Effector memory CD4-positive, alpha-beta T cell (primary cell): ENCODE measurements at places on chromosomes 3 and 15.

DNA sequence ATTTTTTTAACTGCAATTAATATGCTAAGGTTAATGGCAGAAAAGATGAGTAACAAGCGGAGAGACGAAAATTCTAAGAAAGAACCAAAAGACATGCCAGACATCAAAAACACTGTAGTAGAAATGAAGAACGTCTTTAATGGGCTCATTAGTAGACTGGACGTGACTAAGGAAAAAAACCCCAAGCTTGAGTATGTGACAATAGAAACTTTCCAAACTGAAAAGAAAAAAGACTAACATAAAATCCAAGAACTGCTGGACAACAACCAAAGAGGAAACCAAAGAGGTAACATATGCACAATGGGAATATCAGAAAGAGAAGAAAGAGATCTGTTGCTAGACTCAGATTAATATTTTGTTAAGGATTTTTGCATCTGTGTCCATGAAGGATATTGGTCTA lies 94.6 kb upstream of the SETMAR start:
- DNase-seq = no peak

DNA sequence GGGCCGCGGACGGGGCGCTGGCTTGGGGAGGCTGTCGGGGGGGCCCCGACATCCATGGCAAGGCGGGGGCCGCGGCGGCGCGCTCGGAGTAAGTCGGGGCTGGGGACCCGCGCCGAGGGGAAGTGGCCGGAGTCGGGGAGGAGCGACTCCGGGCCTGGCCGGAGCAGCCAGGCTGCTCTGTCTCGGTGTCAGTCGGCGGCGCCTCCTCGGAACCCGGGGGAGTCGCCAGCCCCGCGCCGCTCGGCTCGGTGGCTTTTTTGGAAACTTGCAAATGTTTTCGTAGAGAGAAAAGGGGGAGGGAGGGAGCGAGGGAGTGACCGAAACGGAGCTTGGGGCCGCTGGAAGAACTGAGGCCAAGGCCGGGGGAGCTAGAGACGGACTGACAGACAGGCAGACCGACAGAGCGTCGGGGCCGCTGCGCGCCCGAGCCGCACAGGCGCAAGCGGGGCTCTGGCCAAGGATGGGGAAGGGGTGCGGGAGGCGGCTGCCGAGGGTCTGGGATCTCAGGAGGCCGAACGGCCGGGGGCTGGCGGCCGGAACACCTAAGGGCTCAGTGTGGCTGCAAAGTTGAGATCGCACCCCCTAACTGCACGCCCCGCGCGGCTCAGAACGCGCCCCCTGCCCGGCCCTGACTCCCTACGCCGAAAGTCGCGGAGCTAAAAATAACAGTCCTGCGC lies 5.0 kb downstream of the PTH1R start:
- no peak for DNase-seq

- DNase-seq = no peak
These were observed 268.0 kb downstream of the LPP start for GRCh38 chr3:188421836-188422540.

- DNase-seq = no peak
These were observed 49.4 kb upstream of the HES1 start for GRCh38 chr3:194086388-194087075.

- DNase-seq = no peak
These were observed 314.2 kb upstream of the RARB start for GRCh38 chr3:25113891-25114290.

DNA sequence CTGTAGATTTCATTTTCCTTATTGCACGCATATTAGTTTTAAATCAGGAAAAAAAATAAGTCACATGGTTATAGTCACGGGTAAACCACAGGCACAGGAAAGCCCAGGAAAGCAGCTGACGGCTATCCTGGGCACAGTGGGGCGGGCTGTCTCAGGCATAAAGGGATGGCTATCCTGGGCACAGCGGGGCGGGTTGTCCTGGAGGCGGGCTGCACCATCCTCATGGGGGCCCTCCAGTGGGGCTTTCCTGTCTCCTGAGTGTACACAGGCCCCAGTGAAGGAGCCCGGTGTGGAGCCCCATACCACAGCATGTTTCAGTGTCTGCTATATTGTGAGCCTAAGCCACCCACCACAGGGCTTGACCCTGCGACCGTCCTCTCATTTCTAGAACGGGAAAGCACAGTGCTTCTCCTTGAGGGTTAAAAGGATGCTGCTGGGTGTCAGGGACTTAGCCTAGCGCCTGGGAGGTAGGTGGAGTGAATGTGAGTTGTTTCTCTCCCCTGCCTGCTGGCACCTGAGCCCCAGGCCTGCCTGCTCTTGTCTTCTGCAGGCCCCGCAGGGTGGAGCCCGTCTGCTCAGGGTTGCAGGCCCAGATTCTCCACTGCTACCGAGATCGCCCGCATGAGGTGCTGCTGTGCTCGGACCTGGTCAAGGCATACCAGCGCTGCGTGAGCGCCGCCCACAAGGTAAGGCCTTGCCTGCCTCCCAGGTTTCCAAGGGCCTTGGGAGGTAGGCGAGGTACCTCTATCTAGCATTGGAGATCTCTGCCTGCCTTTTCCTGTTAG lies 25.9 kb upstream of the PLXNA1 start:
- DNase-seq = no peak

DNA sequence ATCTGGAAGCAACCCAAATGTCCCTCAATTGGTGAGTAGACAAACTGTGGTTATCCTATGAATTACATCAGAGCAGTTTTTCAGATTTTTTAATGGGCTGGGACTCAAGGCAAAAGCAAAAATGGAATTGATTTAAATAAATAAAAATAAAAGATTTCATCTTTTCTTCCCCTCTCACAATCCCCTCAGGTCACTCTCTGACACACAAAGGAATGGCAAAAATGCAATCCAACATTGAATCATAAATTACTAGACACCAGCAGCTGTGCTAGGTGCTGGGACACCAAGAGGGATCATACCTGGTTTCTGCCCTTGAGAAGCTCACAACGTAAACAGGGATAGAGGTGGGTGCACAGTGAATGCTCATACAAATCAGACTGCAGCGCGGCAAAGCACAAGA lies 58.8 kb downstream of the CPN2 start:
- DNase-seq = no peak

DNA sequence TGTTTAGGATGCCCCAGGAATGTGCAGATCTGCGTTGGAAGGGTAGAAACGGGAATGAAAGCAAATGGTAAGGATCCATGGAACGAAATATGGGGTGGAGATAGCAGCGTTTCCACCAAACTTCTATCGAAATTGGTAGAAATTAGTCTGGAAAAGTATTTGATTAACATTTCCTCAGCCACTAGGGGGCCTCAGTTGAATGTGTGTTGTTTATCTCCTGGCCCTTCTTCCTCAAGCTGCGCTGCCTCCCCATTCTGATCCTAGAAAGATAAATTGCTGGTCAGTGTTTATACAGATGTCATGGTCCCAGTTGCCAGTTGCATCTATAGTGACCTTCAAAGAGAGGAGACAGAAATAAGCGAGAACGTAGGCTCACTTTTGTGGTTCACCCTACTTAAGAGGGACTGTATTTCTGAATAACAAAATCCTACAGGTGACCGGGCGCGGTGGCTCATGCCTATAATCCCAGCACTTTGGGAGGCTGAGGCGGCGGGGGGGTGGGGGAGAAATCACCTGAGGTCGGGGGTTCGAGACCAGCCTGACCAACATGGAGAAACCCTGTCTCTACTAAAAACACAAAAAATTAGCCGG lies 457.1 kb downstream of the SQOR start:
- no peak for DNase-seq

GRCh38 chr3:123861081-123861836 lies 22.9 kb downstream of the MYLK start:
- DNase-seq = no peak

GRCh38 chr3:150377601-150378300 lies 30.3 kb upstream of the TSC22D2 start:
- DNase-seq = no peak

DNA sequence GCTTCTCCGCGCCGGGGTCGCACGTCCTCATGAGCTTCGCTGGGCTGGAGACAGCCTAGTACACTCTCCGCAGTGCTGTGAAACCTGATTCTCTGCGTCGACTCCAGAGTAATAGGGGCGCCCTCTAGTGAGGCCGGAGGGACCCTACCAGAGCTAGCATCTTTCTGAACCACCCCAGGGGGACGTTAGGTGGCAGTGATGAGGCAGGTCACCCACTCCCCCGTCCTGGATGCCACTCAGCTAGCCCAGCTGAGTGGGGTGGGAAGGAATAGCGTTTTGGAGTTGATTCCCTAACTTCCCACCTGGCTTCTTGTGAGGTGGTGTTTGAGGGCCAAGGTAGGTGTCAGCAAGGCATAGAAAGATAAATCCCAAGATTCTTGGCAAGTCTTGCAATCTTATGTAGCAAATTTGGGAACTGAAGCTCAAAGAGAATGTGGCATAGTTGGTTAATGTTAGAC lies 4.0 kb downstream of the DUOXA2 start:
- DNase-seq = peak; percentile 66

- DNase-seq = no peak
These were observed 113.5 kb downstream of the CNTN3 start for GRCh38 chr3:74501007-74501406.

DNA sequence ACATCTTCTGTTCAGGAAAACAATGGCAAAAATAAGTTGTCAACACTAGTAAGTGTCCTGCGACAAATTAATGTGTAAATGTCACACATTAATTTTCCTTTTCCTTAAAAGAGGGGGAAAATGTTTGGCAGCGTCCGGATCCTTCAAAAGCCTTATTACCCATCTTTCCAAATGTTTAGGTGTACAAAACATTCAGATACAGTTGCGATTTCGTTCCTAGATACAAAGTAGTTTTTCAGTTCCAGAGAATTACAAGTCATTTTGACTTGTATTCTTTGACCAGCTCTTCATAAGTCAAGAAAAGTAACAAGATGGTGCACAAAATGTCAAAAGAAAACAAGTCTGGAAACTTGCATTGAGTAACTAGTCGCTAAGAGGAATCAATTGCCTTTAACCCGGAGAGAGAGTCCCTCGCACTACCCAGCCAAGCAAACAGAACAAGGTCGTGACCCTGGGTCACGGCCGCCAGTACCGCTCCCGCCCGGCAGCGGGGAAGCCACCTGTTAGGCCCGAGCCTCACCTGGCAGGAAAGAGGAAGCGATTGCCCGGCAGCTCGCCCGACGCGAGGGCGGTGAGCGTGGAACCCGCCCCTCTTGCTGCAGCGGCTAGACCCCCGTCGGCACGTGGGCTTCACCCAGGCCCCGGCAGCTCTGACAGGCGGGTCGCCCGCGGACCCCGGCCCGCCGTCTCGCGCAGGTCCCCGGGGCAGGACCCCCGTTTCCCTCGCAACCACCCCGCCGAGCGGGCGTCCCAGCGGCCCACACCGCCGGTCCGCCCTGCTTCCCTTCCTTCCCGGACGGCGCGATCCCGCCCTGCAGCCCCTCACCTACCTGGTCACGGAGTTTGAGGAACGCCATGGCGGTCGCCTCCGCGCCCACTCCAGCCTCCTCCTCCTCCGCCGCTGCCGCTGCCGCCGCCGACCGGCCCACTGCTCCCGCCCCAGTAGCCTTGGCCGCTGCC lies 61.0 kb upstream of the ANKRD28 start:
- DNase-seq = peak; percentile 63

- DNase-seq = no peak
These were observed 20.6 kb downstream of the LOXL1 start for GRCh38 chr15:73946795-73947370.

DNA sequence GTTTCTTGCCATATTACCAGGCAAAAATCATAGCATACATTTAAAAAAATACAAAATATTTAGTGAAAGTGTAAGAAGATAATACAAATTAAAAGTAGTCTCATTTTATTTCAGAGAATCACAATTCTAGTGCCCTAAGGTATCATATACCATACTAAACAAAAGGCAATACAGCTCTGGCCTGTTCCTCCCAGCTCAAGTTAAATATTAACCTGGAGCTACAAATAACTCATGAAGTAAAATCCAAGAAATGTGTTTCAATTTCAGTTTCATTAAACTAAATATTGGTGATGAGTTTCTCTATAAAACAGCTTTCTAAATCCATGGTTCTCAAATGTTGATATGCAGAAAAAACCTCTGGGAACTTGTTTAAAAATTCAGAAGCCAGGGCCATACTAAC lies 67.7 kb downstream of the INO80 start:
- DNase-seq = no peak

DNA sequence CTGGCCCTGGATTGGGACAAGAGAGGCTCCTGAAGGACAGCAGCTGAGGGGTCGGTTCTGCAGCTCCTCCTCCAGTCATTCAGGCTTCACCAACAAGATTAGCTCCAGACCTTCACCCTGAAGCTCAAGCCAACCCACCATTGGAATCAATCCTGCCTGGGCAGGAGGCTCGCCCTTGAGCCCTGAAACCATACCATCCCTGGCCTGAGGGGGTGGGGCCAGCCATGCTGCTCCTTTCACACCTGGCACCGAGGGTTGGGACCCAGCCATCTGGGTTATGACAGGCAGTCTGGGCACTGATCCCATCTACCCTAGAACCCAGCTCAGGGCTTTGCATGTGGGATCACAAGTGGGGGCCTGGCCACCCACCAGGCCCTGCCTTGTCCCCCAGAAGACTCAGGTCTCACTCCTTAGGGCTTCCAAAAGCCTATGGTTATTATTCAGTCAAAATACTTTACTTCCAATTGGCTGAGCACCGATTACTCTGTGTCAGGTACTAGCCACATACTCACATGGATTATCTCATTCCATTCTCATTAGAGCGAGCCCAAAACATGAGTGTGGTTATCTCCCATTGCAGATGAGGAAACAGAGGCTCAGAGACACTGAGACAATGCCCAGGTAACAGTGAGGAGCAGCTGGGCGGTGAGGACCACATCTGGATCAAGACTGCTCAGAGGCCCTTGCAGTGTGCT lies 3.1 kb downstream of the ABHD14B start:
- DNase-seq = no peak

- DNase-seq = no peak
These were observed 225.6 kb downstream of the MINAR1 start for GRCh38 chr15:79657722-79658121.

GRCh38 chr15:68259883-68260282 lies 17.7 kb upstream of the FEM1B start:
- no peak for DNase-seq

DNA sequence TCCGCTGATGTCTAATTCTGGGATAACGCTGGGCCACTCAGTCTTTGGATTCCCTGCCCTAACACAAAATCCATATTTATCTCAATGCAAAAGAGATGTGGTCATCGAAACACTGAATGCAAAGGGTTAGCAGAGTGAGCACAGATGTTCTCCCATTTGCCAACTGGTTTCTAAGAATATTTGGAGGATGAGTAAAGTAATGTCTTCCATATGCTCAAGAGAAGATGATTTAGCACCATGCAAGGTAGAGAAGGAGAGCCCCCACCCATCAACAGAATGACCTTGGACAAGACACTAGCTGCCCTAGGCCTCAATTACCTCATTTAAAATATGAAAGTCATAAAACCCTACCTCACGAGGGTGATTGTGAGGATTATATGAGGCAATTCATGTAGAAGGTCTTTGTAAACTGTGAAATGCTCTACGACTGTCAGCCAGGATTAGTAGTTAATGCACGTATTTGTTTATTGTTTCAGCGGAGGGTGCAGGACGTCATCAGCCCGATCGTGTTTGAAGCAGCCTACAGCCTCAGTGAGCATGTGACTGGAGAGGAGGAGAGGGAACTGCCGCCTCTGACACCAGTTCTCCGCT lies 232.9 kb upstream of the CTDSPL start:
- no peak for DNase-seq

GRCh38 chr3:118472586-118472985 lies 562.1 kb downstream of the IGSF11 start:
- DNase-seq = no peak

GRCh38 chr15:22947101-22948000 lies 32.8 kb downstream of the CYFIP1 start:
- DNase-seq = no peak

GRCh38 chr15:86879250-86880229 lies 799.9 kb downstream of the AGBL1 start:
- DNase-seq = no peak

GRCh38 chr3:99484871-99485270 lies 153.5 kb upstream of the COL8A1 start:
- DNase-seq = no peak
